Kidney (tissue), 22 donors: ENCODE measurements at places on chromosomes 6 and 20. TPM values are rescaled to one million over a fixed set of nuclear protein-coding genes. Genes with fewer than 3 reads are reported as not detected.
A peak's percentile ranks its signal among the peaks of the same experiment; 100 is the strongest.

NR2E1 gene
- not detected for polyA plus RNA-seq

CDH4 gene
- polyA plus RNA-seq: not detected

C6orf132 gene
- polyA plus RNA-seq: 5.6 TPM

HCRTR2 gene
- 0.34 TPM for polyA plus RNA-seq

LST1 gene
- 14.8 TPM for polyA plus RNA-seq

C20orf204 gene
- polyA plus RNA-seq: 0.75 TPM

DNA sequence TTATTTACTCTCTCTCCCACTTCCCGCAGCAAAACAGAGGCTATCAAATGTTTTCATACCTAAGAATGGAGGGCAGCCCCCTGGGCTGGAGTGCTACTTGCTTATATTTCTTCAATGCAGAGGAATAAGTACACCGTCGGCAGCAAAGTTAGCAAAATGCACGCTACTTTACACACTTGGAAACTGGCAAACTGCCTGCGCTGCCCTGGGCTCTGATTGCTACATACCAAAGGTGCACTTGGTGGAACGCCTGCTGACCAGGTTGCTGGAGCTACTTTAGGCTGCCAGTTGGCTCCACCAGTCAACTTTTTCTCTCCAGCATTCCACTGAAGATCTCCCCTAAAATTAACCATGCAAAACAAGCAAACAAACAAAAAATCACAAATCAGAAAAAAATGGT lies 62.4 kb downstream of the PRSS35 start:
- H3K27ac ChIP-seq: no peak overlapping the region
- no peak for DNase-seq
- H3K4me3 ChIP-seq: no peak overlapping the region
- H3K27me3 ChIP-seq: no peaks in the 10 kb centered on the region
- H3K4me1 ChIP-seq: no peaks in the 10 kb centered on the region

DNA sequence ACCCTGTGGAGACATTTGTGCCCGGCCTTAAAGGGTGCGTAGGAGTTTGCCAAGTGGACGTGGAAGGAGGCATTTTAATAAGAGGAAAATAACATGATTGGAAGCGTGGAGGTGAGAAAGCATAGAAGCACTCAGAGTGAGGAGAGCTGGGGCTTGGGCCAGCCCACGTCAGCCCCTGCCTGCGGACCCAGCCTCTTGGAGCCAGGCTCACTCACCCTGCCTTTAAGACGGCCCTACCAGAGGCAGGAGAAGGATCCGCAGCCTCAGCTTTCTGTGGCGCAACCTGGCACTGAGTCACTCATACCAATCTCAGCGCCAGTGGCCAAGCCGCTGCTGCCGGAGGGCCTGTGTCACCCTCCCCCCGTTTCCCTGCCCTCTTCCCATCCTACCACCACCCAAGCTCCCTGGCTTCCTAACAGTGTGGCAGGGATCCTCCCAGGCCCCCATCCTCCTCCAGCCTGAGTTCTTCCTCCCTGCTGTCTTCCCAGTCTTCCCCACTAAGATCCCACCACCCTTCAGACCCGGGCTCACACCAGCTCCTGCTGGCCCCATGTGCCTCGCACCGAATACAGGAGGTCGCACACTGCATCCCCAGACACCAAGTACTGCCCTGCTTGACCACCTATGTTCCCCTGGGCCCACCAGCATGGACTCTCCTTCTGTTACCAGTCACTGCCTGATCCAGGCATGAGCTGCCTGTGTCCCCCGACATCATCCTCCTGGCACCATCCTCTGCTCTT lies 285.2 kb downstream of the UST start:
- H3K27ac ChIP-seq: no peak overlapping the region
- no peaks in the 10 kb centered on the region for H3K27me3 ChIP-seq
- peaks cover 8% of the 10 kb centered on the region for H3K4me1 ChIP-seq
- H3K36me3 ChIP-seq: no peaks in the 10 kb centered on the region
- H3K4me3 ChIP-seq: no peak overlapping the region

DNA sequence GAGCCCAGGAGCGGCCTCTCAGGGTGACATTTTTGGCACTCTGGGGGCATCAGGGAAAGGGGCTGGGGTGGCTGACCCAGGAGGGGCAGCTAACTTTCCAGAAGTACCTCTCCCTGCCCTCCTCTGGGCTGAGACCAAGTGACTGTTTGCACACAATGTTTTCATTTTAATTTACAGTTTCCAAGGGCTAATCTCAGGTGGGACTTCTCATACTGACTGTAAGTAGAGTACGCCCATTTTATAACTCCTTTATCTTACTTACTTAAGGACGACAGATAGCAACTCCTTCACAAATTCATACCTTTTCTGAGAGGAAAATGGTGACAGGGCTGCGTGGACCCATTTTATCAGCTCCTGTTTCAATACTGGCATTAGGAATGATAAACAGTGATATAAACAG lies 172.9 kb upstream of the EXOC2 start:
- H3K36me3 ChIP-seq: no peaks in the 10 kb centered on the region
- no peaks in the 10 kb centered on the region for H3K27me3 ChIP-seq
- no peak overlapping the region for H3K27ac ChIP-seq
- DNase-seq: no peak

DNA sequence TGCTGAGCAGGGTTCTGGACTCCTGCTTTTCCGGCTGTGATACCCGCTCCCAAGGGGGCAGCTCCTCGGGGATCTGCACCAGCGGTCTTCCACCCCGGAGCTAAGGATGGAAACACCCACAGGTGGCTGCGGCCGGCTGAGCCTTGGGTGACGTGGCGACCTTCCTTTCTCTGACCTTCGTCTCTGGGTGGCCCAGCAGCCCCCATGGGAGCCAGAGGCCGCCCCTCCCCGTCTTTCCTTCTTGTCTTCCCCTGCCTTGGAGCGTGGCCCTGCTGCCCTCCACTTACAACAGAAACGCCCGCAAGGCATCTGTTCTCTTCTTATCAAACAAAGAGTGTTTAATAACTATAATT lies 405.7 kb downstream of the TAF4 start:
- H3K4me1 ChIP-seq: no peaks in the 10 kb centered on the region
- H3K27ac ChIP-seq: no peak overlapping the region
- no peak for DNase-seq

DNA sequence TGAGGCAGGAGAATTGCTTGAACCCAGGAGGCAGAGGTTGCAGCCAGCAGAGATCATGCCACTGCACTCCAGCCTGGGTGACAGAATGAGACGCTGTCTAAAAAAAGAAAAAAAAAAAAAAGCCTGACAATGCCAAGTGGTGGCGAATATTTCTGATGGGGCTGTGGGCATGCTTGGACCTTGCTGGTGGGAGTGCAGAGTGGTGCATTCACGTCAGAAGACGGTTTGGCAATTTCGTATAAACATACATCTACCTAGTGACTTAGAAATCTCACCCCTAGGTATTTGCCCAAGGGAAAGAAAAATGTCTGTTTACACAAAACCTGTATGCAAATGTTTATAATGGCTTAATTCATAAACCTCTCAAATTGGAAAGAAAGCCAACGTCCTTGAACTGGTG lies 33.6 kb downstream of the CTCFL start:
- H3K36me3 ChIP-seq: no peaks in the 10 kb centered on the region
- H3K27me3 ChIP-seq: no peaks in the 10 kb centered on the region
- no peak overlapping the region for H3K4me3 ChIP-seq
- H3K27ac ChIP-seq: no peak overlapping the region
- no peak for DNase-seq
- no peaks in the 10 kb centered on the region for H3K4me1 ChIP-seq

GRCh38 chr20:35821807-35822242 lies 50.0 kb downstream of the PHF20 start:
- no peaks in the 10 kb centered on the region for H3K36me3 ChIP-seq
- no peak overlapping the region for H3K4me3 ChIP-seq
- H3K27ac ChIP-seq: no peak overlapping the region
- H3K4me1 ChIP-seq: no peaks in the 10 kb centered on the region
- DNase-seq: no peak

GRCh38 chr6:83432636-83433035 lies 1.8 kb upstream of the ME1 start:
- DNase-seq: peak; percentile 6
- no peaks in the 10 kb centered on the region for H3K36me3 ChIP-seq
- H3K27me3 ChIP-seq: no peaks in the 10 kb centered on the region
- no peaks in the 10 kb centered on the region for H3K4me1 ChIP-seq
- H3K27ac ChIP-seq: no peak overlapping the region

GRCh38 chr6:121236984-121237383 lies 97.3 kb downstream of the TBC1D32 start:
- no peaks in the 10 kb centered on the region for H3K36me3 ChIP-seq
- no peak for DNase-seq
- H3K4me1 ChIP-seq: no peaks in the 10 kb centered on the region

DNA sequence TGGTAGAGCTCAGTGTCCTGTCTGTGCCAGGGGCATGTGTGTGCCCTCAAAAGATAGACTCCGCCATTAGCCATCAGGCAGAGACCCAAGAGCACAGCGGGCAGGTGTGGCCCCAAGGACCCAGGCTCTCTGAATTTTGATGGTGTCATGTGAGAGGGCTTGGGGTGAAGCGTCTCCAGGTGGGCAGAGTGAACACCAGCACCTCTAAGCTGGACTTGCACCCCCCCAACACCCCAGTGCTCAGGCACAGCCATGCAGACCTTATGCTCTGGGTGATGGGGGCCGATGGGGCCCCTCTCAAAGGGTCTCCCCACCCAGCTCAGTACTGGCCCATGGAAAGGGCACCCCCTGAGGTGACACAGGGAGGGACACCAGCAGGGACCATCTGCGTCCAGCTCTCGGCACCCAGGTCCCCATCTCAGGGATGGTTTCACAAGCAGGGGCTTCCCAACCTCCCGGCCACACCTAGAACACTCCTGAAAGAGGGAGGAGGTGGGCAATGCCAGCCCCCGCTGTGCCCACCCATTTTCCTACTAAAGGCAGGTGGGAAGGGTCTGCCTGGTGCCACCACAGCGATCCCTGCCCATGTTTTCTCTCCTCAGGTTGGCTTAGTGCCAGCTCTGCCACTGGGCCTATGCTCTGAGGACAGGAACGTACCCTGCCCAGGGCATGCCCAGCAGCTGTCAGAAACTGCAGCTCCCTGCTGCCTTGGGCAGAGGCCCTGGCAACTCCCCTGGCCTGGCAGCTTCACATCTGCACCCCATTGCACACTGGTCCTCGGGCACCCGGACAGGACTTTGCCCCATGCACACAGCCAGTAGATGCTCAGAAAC lies 3.5 kb downstream of the CST7 start:
- H3K4me3 ChIP-seq: no peak overlapping the region
- H3K4me1 ChIP-seq: no peaks in the 10 kb centered on the region
- no peaks in the 10 kb centered on the region for H3K27me3 ChIP-seq
- DNase-seq: no peak

DNA sequence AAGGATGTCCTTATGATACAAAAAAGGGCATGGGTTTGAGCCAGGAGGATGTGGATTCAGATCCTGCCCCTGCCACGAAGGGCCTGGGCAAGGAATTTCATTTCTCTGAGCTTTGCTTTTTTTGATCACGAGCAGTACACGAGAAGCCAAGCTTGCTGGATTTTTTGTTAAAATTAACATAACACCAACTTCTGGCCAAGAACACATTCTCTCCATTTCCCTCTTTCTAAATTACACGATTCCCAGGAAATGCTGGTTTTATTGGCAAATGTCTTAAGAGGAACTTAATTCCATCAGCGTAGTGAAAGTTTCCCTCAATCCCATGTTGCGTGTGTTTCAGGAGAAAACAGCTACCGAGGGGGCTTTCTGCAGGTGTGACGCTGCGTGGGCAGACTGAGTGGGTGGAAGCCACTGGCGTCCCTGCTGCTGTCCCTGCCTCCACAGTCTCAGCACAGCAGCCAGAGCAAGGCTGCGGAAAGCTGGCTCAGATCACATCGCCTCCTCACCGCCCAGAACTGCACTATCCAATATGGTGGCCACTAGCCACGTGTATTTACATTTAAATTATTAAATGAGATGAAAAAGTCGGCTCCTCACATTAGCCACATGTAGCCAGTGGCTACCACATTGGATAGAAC lies 120.8 kb upstream of the INSM1 start:
- H3K27ac ChIP-seq: no peak overlapping the region
- no peaks in the 10 kb centered on the region for H3K27me3 ChIP-seq
- H3K4me1 ChIP-seq: no peaks in the 10 kb centered on the region
- no peaks in the 10 kb centered on the region for H3K36me3 ChIP-seq

DNA sequence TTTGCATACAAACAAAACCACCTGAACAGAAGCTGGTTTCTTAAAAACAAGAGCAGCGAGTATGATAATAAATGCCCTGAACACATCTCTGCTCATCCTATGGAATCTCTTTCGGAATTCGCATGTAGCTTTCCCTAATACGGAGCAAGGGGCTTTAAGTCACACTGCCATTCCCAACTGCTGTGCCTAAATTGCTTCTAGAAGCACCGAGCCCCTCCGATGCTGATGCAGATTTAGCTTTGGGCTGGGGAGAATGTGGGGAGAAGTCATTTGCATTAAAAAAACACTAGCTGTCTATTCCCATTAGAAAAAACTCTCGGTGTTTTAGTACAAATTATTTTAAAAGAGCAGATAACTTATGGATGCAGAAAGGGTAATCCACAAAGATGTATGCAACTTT lies 76.9 kb downstream of the CD83 start:
- H3K27me3 ChIP-seq: no peaks in the 10 kb centered on the region
- no peak overlapping the region for H3K27ac ChIP-seq
- H3K36me3 ChIP-seq: no peaks in the 10 kb centered on the region
- H3K4me3 ChIP-seq: no peak overlapping the region
- H3K4me1 ChIP-seq: no peaks in the 10 kb centered on the region
- DNase-seq: no peak

DNA sequence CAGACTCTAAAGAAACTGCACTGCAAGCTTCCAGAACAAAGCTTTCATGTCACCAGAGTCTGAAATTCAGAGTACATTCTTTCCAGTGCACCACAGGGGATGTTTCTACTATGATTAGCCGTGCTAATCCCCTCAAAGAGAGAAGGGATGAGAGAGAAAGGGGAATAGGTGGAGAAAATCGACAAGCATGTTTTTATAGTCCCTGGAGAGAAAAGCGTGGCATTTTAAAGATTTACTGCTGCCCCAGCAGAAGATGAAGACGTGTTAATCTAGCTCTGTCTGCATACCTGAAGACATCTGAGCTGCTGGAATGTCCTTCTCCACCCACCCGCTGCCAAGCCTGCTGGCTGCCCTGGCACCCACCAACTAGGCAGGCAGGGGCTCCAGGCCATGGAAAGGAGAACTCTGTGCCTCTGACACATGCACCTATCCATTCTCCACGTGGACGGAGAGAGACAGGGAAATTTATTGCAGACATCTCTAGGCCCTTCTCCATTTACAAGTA lies 4.1 kb downstream of the MYLK4 start:
- no peaks in the 10 kb centered on the region for H3K27me3 ChIP-seq
- no peaks in the 10 kb centered on the region for H3K36me3 ChIP-seq
- H3K4me3 ChIP-seq: no peak overlapping the region
- H3K27ac ChIP-seq: no peak overlapping the region

GRCh38 chr6:4545893-4546292 lies 230.3 kb upstream of the CDYL start:
- H3K27ac ChIP-seq: no peak overlapping the region
- no peaks in the 10 kb centered on the region for H3K27me3 ChIP-seq
- no peak for DNase-seq
- no peak overlapping the region for H3K4me3 ChIP-seq
